NCI-H2227 treated with DMSO at 0.1 percent for 48 hours (cell line): ENCODE measurements at places on chromosomes 4 and X.
A peak's percentile ranks its signal among the peaks of the same experiment; 100 is the strongest.

GRCh38 chr4:100984901-100985300 is 362.4 kb downstream of the PPP3CA start:
- no peak for DNase-seq

- DNase-seq: no peak
Measured at GRCh38 chr4:112845386-112845785, 204.1 kb upstream of the ANK2 start.

DNA sequence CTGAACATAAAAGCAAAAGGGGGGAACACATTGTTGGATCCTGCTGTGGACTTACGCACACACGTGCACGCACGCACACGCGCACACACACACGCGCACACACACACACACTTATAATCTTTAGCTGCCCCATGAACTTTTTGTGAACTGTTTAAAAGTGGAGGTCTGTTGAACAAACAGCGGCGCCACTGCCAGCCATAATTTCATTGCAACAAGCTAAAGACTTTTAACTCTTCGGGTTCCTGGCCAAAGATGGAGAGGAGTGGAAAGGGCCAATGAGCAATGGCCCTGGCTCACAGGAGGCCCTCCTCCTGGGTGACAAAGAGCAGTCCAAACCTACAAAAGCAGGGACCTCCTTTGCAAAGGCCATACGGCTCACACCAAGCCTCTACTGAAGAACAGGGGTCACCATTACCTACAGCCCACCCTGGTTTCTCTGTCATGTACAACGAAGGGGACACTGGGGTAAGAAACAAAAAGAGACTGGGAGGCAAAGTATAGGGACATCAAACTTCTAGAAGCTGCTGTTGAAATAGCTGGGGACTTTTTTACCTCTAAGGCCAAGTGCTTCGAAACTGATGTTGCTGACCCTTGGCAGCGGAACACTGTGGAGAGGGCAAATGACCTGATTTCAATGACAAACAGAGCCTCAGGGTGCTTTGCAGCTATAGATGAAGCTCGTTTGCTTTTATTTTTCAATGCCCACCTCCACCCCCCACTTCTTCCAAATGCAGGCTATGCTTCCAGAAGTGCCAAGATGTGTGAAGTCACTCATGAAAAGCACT is 16.7 kb downstream of the BCOR start:
- no peak for DNase-seq

- DNase-seq: no peak
Measured at GRCh38 chr4:76781698-76782595, 116.0 kb downstream of the SOWAHB start.

DNA sequence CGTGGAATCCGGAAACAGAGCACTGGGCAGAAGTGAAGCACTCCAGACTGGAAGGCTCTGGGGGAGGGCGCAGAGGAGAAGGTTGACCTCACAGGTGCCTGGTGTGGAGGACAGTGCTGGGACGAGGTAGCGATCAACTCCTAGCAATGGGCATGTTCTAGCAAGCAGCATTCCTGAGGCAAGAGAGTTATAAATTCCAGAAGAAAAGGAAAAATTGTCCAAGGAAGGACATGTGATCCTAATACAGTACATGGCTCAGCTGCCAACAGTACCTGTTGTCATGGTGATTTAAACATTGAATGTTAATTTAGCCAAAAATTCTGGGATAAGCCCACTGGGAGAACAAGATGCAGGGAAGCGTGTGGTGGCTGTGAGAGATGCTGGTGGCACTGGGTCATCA is 8.2 kb downstream of the ARHGAP4 start:
- no peak for DNase-seq

- no peak for DNase-seq
Measured at GRCh38 chr4:189299706-189300105, 641.0 kb upstream of the FRG1 start.

GRCh38 chr4:171266671-171267070 is 546.5 kb upstream of the GALNTL6 start:
- no peak for DNase-seq

DNA sequence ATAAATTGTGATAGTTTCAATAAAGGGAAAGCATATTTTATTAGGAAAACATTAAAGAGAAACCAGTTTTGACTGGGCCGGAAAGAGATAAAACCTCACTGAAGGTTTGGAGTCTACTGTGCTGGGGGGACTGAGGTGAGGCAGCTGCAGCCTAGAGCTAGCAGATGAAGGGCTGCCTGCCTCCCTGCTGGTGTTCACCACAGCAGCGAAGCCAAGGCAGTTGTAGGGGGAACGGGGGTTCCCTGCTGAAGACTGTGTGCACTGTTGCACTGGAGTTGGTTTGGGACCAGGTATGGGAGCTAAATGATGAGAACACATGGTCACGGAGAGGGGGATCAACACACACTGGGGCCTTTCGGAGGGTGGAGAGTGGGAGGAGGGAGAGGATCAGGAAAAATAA is 546.5 kb upstream of the SMIM31 start:
- DNase-seq: no peak

DNA sequence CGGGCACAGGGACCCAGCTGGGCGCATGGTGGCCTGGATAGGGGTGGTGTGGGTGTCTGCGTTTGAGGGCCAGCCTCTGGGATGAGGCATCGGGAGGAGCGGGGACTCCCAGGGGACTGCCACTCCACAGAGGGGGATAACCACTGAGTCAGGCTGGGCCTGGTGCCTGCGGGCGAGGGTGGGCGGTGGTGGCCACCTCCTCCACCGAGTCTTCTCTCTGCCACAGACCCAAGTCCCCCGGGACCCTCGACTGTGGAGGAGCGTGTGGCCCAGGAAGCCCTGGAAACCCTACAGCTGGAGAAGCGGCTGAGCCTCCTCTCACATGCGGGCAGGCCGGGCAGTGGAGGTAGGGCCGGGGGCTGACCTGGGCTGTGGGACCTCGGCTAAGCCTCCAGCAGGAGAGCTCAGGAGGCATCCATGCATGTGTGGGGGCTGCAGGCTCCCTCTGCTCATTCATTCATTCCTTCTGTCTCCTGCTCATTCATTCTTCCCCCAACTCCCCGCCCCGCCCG is 26.4 kb downstream of the DOK7 start:
- no peak for DNase-seq

DNA sequence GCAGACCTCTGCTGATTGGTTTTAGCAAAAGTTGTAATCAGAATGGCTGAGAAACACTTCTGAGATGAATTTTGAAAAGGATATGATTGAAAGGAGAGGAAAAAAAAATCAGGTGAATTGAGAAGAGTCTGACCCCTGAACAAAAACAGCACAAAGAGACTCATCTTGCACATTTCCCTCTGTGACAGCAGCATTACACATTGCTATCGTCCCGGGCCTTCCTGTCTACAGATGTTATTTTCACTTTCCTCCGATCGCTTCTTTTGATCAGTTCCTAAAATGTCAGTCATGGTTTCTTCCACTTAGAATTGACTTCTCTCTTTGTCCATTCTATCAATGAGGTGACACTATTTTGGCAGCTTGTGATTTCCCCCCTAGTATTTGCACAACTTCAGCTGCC is 262.6 kb downstream of the GPC3 start:
- DNase-seq: no peak

GRCh38 chr4:77358315-77358928 is 201.4 kb downstream of the CCNG2 start:
- no peak for DNase-seq

DNA sequence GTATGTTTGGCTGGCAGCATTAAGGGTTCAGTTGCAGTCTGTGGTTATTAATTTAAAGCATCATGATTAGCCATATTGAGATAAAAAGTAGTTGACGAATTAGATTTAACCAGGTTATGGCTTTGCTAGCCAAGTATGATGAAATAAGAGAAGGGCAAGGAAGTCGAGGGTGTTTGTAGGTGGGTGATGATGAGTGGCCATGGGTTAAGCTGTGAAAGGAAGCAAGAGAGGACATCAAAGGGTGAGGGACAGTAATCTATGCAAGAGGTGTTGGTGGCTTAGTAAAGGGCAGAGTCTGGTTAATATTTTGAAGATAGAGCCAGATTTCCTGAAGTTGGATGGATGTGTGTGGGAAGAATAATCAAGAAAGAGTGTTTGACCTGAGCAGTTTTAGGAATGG is 44.5 kb downstream of the STIM2 start:
- DNase-seq: no peak

- no peak for DNase-seq
Measured at GRCh38 chrX:71365356-71365874, 742 bp upstream of the TAF1 start.

- DNase-seq: no peak
Measured at GRCh38 chr4:142600952-142601351, 245.1 kb downstream of the INPP4B start.

DNA sequence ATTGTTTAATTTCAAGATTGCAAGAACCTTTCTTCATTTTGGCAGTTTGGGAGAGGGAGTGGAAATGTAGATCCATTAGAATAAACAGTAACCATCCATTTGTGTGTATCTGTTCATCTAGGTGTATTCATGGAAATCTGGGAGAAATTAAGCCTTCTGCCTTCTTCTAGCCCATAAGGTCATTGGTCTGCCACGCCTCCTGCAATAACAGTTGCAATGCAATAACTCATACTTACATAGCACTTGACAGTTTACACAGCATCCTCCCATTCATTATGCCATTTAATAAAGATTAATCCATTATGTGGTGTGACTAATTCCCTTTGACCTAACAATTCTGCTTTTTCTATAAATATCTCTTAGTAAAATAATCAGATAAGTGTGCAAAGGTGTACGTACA is 42.6 kb downstream of the SHROOM4 start:
- no peak for DNase-seq

GRCh38 chrX:63743596-63743995 is 41.4 kb downstream of the ARHGEF9 start:
- no peak for DNase-seq

GRCh38 chrX:103554687-103555424 is 30.5 kb upstream of the TCEAL4 start:
- DNase-seq: peak; percentile 86

DNA sequence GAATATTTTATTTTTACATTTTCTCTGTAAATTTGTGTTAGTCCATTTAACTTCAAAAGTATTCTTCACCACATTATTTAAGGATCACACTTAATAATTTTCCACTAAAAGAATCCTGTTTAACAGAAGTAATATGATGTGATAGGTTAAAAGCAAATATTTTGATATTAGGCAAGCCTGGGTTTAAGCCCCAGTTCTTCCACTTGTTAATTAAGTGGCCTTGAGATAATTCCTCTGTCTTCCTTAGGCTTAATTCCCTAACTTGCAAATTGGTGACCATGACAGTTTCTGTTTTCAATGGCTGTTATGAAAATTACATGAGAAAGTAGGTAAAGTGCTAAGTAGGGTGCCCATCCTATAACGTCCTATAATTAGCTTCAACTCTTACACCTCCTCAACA is 129.9 kb upstream of the ATOH1 start:
- DNase-seq: no peak

DNA sequence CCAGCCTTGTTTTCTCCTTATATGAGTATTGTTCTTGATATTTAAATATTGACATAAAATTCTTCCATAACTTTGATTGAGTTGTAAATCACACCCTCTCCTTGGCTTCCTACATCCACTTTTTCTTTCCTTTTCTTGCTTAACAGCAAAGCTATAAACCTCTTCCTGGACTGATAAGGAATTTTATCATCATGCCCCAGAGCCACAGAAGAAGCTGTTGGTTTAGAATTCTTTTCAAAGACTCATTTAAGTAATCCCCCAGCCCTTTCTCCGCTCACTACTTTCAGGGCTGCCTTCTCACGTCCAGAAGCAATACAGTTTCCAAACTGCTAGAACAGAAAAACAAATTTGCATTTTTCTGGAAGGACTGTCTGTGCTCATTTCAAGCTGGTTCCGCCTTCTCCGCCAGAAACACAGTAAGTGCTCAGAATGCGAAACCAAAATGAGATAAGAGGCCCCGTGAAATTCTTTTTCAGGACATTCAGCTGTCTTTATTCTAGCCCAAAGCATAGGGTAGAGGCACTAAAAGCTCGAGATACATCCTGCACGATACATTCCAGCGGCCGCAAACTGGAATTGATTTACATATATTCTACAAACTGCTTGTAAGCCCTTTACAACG is 849 bp downstream of the MID1 start:
- no peak for DNase-seq
